ENCODE measurements at places on chromosomes 2 and 18. TPM values are rescaled to one million over a fixed set of nuclear protein-coding genes. Genes with fewer than 3 reads are reported as not detected.

DNA sequence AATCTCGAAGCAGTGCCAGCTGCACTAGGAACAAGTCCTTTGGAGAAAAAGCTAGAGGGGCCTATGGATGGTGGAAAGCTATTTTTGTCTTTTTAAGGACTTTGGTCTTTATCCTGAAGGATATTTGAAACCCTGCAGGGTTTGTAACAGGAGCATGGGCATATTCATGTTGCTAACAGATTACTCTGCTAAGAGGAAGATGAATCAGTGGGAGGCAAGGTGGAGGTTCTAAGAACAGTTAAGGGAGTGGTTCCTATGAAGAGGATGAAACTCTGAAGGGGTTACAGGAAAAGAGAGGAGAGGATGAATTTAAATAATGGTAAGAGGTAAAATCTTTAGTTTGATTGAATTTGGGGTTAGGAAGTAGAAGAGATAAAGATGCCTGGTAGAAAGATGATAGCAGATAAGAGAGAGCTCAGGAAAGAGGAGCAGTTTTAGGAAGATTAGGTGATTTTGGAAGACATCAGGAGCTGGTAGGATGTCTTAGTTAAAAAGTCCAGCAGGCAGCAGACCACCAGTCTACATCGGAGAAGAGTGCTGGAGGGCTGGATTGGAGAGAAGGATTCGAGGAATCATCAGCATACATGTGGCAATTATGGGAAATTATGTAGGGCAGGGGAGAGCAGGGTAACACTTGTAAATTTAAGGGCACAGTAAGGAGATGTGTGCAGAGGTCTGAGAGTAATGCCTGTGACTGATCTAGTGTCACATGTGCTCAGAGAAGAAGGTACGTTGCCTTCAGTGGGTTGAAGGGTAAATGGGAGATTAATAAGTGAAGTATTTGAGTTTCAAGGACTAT, 39.3 kb upstream of the C1GALT1C1L start:
- DNase-seq, result no peak

DNA sequence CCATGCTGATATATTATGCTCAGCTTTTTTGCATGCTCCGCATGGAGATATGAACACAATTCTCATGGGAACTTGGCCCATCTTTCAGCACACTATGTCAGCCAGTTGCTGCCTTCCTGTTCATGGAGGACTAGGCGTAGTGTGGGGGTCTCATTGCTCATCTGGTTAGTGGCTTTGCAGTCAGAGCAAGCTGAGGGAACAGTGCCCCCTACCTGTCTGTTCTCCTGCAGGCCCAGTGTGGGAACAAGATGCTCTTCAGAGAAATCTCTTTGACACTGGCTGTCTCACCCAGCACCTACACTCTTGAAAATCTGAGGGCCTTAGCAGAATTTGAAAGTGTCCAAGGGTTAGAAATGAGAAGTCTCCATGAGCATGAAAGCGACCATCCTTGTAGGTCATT, 47.1 kb downstream of the SPTBN1 start:
- no peak for DNase-seq

GRCh38 chr18:75784390-75784789, 356.9 kb upstream of the SMIM21 start:
- no peak for DNase-seq

GRCh38 chr2:107597507-107597906, 229.2 kb upstream of the RGPD4 start:
- no peak for DNase-seq

DNA sequence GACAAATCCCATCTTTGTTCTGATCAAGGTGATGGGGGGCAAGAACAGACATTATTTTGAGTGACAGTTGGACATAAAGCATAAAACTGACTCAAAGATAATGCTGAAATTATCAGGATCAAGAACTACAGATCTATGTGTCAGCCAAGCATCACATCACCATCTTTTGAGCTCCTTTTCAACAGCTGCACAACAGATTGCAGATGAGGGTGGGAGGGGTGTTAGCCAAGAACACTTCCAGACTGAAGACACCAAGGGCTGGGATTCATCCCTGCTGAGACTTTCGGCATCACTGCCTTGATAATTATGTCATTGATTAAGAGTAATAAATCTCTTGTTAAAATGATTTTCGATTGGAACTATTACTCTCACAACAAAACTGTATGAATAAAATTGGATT, 191.5 kb upstream of the NETO1 start:
- DNase-seq, result no peak

GRCh38 chr2:162074632-162074895, 549 bp upstream of the DPP4 start:
- DNase-seq, result no peak

DNA sequence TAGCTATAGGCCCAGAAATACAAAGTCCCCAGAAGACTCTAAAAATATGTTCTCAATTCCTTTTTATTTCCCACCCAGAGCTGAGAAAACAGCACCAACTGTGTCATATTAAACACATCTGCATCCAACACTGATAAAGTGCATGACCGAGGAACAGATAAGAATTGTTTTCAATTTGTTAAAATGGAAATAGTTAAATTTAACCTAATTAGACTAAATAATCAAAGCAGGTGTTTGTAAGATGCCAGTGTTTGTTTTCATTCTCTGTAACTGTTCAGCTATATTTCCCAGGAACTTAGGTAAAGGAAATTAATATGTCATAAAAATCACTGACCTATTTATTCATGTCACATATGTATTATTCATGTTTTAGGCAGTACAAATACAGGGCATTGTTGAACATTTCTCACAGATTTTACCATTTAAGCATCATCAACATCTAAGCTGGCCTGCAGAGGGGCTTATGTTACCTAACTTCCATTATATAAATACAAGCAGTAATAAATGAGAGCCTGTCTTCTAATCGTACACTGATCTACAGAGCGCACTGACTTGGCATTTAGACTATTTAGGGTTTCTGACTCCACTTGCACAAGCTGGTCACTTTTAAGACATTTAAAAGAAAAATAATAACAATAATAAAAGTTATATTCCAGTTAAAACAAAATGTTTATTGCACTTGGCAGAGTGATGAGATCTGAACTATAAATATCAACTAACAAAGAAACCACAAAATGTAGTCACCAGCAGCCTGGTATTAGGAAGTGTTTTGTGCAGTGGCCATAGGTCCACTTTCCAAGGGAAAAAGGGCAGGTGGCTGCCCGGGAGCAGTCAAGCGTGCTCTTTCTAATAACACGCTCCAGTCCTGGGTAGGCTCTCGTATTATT, 86.6 kb upstream of the ZFP36L2 start:
- no peak for DNase-seq

- DNase-seq, result no peak
These were observed 13.0 kb downstream of the XDH start for GRCh38 chr2:31401580-31401979.

- DNase-seq, result no peak
These were observed 2.3 kb upstream of the IL1RL2 start for GRCh38 chr2:102184568-102184967.

DNA sequence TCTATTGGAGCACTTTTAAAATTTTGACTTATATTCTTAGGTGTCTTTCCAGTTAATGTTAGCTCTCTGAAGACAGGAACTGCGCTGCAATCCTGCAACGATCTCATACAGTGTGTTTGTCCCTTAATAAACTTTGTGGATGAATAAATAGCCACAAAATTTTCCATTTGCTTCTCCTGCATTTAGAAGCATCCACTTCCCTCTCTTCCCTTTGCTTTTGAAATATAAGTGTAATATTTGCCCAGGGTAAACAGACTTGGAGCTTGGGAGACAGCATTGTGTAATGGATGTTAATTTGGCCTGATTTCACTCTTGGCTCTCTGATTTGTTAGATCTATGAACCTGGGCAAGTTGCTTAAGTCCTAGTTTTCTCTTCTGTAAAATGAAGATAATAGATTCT, 58.2 kb upstream of the CD28 start:
- no peak for DNase-seq

DNA sequence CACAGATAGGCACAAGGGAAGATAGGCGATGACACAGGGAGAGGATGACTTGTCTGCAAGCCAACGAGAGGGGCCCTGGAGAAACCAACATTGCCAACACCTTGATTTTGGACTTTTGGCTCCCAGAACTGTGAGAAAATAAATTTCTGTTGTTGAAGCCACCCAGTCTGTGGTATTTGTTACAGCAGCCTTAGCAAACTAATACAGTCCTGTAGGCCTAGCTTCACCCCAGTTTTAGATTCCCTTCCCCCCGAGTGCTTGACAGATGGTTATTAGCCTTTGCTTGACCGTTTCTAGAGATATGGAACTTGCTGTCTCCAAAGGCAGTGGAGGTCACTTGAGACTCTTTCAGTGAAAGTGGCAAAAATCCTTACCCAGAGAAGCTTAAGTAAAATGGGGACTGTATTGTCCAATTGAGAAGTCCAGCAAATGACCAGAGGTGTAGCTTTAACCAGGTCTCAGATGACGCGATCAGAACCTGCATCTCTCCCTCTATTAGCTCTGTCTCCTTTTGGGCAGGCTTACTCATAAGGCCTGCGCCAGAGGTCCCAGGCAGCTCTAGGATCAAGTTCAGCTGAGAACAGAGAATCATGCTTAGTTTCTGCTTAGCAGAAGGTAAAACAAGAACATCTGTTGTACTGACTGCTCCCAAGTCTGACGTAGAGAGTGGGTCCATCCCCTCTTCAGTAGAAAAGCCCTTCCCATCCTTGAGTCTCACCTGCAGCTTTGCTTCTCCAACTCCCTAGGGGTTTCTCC, 50.4 kb downstream of the MFSD6 start:
- no peak for DNase-seq

DNA sequence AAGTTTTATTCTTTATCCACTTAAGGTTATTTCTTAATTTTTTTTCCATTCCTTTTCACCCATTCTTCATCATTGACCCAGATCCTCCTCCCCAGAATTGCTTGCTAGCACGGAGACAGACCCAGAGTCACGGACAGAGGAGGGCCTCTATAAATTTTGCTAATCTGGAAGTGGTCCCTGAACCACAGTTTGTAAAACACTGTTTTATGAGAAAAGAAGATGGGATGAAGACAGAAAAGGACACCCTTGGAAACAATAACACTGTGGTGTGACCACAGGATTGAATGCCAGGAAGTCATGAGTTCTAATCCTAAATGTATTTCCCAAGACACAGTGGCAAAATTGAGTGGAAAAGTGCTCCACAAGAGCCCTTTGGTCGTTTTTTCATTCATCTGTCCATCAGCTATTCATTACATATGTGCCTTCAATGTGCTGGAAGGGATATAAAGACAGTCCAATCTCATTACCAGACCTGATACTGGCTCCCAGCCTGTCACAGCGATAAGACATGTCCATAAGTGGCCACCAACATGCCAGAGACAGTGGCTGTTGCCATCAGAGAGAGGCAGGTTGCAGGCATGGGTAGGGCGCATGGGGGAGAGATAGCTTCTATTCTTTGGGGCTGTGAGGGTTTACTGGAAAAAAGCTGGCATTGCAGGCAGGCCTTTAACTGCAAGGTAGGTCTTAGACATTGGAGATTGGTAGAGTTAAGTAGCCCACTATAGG, 175.2 kb upstream of the ALPP start:
- no peak for DNase-seq

DNA sequence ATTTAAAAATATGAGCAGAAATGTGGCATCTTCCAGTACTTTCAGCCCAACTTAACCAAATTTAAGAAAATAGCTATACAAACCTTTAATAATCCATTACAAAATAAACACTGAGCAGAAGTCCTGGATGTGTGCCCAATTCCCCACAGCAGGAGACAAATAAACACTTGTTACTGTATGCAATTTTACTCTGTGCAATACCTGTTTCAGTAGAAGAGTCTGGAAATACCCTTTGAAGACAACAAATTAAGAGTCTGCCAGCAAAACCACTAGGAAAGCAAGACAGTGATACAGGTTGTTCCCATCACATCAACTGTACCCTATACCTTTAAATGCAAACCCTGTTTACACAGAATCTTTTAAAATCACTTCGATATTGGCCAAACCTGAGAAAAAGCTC, 41.4 kb upstream of the RNU4ATAC start:
- no peak for DNase-seq

GRCh38 chr18:80002468-80002867, 14.1 kb upstream of the TXNL4A start:
- DNase-seq, result no peak

DNA sequence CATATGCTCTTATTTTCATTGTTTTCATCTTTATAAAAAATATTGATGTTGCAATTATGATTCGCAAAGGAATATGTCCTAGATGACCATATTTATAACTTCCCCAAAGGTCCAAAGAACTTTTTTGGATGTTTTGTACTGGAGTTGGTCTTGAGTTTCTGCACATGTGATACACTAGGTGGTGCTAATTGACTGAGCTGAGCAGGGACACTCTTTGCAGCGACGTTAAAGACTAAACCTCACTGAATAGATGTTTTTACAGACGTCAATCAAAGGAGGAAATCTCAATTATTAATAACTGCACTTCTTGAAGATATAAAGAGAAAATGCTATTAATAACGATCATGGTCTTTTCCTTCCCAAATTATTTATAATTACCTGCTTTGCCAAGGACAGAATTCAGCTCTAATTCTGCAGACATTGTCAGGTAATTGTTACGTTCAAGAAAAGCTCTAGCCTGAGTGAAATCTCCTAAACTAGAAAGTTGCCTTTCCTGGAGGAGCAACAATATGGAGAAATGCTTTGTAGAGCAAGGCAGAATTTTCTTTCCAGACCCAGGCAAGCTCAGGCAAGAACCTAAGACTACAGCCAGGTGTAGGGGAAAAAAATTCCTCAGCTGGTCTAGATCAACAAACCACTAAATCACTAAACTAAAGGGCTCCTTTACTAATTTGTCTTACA, 119.3 kb upstream of the RBBP8 start:
- peak; percentile 20 for DNase-seq

DNA sequence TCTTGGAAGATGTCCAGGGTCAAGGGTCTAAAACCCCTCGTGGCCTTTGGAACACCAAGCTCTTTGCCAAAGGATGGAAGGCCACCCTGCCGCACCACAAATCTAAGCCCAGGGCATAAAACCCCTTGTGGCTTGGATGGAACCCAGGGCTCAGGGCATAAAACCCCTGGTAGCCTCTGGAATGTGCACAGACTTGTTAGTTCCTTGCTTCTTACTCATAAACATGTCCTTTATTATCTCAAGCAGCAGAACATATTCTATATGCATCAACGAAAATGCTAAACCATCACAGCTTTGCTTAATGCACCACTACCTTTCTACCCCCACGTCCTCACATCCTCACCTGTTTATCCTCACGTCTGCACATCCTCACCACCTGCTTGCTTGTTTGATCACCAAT, 998.0 kb downstream of the DSC3 start:
- DNase-seq, result no peak

DNA sequence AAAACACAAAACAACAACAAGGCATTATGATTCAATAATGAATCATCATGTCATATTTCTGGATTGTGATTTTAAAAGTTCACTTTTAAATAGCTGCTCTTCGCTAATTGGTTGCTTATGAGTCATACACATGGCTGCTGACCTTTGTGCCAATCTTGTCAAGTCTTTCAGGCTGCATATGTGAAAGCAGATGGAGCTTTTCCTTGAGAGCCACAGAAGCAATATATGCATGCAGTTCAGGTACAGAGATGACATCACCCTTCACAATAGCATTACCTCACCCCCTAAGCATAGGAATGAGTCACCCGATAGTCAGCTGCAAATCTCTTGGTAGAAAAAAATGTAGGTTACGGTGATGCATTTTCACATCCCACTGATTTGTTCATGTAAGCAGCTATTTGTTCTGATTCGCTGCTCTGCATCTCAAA, 27.2 kb downstream of the EIF2AK3 start:
- peak; percentile 31 for DNase-seq

- DNase-seq, result peak; percentile 79
These were observed 615 bp downstream of the ADNP2 start for GRCh38 chr18:80109676-80110078.

The XDH gene
- 0.11 TPM for total RNA-seq

The CTAGE1 gene
- total RNA-seq, result not detected

The PLEKHM3 gene
- total RNA-seq, result 31.2 TPM

The ANKRD62 gene
- total RNA-seq, result not detected

The CXCR1 gene
- 0.17 TPM for total RNA-seq

The TMEM178A gene
- 7.5 TPM for total RNA-seq

The ANKRD30BL gene
- not detected for total RNA-seq
